CD4-positive, alpha-beta T cell treated with Interleukin-12 subunit alpha and Interleukin-12 subunit beta, for 1 hour (primary cell): ENCODE measurements at places on chromosomes 13 and 19.

DNA sequence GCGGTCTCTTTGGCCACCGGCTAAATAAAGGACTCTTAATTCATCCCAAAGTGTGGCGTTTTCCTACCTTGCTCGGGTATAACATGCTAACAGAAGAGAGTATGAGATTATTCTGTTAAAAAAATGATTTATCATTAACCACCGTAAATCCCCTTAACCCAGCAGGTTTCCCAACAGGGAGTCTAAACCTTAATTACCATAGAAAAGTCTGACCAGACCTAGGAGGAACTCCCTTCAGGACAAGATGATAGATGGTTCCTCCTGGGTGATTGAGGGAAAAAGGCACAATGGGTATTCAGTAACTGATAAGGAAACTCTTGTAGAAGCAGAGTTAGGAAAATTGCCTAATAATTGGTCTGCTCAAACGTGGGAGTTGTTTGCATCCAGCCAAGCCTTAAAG, 193.7 kb downstream of the ZNF737 start:
- DNase-seq, result no peak

GRCh38 chr19:9627856-9628255, 6.8 kb upstream of the ZNF561 start:
- DNase-seq, result no peak

DNA sequence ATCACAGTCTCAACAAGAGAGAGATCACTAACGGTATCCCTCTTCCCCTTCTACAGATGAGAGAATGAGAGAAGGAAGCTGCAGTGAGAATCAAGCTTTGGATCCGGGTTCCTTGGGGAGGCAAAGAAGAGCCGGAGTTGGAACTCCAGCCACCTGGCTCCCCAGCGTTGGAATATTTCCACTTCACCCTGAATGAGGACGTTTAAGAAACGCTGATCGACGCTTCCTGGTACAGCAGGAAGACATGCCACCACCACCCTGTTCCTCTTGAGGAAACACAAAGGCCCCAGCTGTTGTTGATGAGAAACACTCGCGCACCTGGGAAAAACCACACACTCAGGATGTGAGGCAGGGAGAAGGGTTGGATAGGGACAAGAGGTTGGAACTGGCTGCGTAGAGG, 11.3 kb upstream of the CACNG8 start:
- no peak for DNase-seq

GRCh38 chr13:103757361-103757760, 691.1 kb upstream of the SLC10A2 start:
- DNase-seq, result no peak

DNA sequence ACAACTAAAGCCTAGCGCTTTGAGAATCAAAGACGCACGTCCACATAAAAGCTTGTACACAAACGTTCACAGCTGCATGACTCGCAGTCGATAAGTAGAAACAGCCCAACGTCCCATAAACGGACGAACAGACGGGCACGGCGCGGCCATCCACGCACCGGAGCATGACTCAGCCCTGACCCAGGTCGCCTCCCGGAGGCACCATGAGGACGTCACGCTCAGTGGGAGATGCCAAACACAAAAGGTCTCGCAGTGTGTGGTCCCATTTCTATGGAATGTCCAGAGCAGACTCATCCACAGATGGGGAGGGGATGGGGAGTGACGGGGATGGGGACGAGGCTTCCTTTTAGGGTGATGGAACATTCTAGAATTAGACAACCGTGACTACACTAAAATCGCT, 9.4 kb downstream of the POLRMT start:
- DNase-seq, result no peak
